Stimulated activated naive B cell treated with anti-CD40 and anti-IgM and Interleukin-4, amounts not matched to agents 10 μg/mL and 1 μg/mL and 100 μg/mL, for 72 hours (primary cell): ENCODE measurements at places on chromosomes 2 and 18.

DNA sequence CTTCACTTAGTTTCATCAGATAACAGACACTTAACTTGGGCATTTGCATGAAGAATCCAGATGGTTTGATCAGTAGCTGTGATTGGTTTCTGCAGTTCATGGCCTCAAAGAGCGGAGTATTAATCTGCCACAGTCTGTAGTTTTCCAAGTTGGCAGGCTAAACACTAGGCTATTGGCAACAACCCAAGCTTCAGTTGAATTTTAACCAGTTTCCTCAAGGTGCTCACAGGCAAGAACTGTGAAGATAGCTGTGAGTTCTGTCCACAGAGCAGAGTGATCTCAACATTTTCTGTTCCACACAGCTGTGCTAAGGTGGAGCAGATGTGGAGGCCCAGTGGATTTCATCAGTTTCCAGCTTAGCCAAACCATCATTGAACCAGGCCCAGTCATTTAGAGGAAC, 469.5 kb upstream of the LINC00305 start:
- no peak for DNase-seq

DNA sequence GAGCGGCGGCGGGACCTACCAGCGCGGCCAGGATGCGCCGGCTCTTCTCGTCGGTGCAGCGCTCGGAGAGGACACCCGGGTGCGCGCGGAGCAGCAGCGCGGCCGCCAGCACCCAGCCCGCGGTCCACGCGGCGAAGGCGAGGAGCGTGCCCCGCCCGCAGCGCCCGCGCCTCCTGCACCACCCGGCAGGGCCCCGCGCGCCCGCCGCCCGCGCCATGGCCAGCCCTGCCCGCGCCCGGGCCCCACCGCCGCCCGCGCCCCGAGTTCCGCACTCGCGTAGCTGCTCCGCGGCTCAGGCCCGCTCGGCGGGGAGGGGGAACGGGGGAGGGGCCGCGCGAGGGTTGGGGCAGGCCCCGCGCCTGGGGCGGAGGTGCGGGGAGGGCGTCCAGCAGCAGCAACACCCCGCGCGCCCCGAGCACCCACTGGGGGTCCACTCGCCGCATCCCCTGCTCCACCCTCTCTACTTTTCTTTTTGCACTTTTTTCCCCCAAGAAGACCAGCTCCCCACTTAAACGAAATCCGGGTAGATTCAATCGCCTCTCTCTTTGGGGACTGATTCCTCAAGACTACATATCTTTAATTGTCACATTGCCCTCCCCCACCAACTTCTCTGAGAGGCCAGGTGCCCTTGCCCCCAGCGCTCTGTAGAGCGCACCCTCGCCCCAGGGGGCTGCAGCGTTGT, at the start of gene DIPK1C:
Gene DIPK1C (minus strand): TSS at position 266 of the 682 bp plus-strand sequence. CDS start 49 bp downstream, at position 217.
- DNase-seq, result no peak

GRCh38 chr2:26811791-26812694, 26.2 kb downstream of the CENPA start:
- no peak for DNase-seq

GRCh38 chr2:241770185-241770935, 6.3 kb upstream of the GAL3ST2 start:
- no peak for DNase-seq

DNA sequence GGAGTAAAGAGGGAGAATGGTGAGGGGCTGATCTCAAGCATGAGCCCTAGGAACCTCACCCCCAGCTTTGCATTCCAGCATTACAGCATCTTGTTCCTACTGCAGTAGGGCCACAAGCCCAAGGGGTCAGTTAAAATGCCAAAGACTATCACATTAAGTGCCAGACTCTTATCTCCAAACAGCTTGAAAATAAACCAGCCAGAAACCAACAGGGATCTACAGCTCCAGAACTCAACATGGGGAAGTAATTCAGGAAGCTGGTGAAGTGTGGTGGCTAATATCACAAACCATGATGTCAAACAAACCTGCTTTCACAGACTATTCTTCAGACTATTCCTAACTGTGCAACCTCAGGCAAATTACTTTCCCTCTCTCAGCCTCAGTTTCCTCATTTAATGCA, 278.3 kb downstream of the TNS1 start:
- no peak for DNase-seq

DNA sequence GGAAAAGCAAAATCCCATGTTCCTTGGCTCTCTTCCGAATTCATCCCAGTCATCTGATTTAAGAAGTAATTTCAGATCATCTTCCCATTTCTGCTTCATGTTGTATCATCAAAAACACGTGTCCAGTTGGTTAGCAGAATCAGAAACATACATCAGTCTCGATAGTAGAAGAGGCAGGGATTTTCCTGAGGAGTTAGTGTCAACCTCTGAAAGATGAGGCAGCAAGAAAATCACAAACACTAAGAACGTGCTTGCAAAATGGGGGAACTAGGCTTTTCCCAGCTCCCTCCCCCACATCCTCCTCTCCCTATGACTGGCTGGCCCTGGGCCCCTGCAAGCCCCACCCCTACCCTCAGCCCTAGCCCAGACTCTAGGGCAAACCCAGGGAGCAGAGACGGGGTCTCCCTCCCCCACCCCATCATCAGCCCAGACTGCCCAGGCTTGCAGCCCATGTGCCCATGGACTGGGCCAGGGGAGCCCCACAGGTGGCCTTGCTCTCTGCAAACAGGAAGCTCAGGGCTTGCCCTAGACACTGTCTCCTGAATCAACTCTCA, 161.0 kb upstream of the ID2 start:
- no peak for DNase-seq

GRCh38 chr2:68536000-68536399, 68.6 kb downstream of the APLF start:
- no peak for DNase-seq

- DNase-seq, result no peak
These were observed 417.8 kb upstream of the SPHKAP start for GRCh38 chr2:228599297-228599696.

DNA sequence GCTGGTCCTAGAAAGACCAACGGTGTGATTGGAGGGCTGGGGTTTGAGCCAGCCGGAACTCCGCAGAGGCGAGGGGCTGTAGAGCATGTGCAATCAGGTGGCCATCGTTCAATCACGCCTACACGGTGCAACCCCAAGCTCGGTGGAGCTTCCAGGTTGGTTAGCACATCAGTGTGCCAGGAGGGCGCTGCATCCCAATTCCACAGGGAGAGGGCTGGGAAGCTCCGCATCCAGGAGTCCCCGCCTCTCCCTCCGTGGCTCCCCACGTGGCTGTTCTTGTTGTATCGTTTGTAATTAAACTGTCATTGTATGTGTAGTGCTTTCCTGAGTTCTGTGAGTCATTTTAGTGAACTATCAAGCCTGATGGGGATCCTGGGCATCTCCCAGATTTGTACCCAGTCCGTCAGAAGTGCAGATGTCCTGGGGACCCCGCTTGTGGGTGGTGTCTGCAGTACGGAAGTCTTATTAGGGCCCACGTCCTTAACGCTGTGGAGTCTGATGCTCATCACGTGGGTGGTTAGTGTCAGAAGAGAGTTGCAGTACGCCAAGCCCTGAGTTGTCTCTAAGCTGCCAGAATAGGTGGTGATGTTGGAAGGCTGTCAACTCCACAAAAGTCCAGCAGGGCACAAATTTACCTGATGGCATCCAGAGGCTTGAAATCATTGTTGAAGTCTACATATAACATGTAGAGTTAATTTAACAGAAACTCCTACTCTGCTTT, 20.6 kb upstream of the AMMECR1L start:
- DNase-seq, result no peak

GRCh38 chr18:54923339-54923956, 35.8 kb downstream of the CCDC68 start:
- no peak for DNase-seq

GRCh38 chr2:172452845-172453244, 25.5 kb downstream of the ITGA6 start:
- no peak for DNase-seq

GRCh38 chr2:219079417-219079816, 18.7 kb upstream of the IHH start:
- DNase-seq, result no peak

DNA sequence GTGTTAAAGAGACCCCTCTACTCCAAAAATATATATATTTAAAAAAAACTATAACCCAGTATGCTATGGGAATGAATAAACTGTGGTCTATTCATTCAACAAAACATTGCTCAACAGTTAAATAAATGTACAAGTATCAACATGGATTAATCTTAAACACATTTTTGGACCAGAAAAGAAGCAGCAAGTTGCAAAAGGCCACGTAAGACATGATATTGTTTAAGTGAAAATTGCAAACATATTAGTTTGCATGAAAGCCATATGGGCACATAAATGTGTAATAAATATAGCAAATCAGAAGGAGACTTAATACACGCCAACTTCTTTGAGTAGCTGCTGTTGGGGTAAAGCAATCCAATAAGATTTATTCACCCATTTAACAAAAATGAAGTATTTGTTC, 321.5 kb downstream of the FBXO15 start:
- no peak for DNase-seq
